ENCODE measurements at places on chromosomes 7 and 10. TPM values are rescaled to one million over a fixed set of nuclear protein-coding genes. Genes with fewer than 3 reads are reported as not detected.

DNA sequence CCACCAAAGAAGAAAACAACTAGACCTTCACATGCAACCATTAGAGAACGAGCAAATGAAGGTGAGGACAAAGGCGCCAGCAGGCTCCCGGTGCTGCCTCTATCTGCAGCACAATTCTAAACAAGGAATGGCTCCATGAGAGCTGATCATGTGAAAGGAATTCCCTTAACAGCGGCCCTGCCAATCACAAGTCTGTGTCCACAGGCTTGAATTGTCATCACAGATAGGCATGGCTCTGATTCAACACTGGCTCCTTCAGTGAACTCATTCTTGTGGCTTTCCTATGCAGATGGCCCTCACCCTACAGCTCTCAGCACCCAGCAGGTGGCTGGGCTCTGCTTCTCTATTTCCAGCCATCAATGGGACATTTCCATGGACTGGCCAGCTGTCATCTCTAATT, 36.2 kb downstream of the LAMB1 start:
- DNase-seq: peak; percentile 76

- no peak for DNase-seq
Measured at GRCh38 chr10:1923998-1924397, 186.7 kb upstream of the ADARB2 start.

DNA sequence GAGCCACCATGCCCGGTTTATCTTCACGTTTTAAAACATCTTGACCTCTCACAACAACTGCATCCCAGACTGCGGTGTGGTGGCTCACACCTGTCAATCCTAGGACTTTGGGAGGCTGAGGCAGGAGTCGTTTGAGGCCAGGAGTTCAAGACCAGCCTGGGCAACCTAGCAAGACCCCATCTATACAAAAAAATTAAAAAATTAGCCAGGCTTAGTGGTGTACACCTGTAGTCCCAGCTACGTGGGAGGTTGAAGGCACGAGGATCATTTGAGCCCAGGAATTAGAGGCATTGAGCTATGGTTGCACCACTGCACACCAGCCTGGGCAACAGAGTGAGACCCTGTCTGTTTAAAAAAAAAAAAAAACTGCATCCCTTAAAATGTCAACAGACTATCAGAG, 20.2 kb downstream of the TNRC18 start:
- no peak for DNase-seq

DNA sequence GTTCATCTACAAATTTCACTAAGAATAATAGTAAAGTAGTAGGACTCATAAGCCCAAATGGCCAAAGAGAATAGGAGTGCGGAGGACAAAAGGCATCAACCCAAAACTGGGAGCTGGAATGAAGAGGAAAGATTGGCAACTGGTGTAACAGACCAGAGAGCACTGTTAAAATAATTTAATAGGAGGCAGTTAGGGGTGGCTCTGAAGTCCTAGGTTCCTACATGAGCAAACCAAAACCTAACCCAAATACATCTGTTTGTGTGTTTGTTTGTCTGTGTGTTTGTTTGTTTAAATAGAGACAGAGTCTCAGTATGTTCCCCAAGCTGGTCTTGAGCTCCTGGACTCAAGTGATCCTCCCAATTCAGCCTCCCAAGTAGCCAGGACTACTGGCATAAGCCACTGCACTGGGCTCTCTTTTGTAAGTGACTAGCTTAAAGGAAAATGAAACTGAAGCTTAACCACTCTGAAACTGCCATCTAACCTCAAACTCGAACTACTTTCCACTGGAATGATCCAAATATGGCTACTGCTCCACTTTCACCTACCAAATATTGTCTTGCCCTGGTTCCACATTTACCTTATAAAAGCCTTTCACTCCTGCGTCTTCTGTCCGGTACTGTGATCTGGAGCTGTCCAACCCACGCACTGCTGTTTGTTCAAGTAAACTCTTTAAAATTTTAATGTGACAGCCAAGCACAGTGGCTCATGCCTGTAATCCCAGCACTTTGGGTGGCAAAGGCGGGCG, 94.9 kb downstream of the AKR1D1 start:
- DNase-seq: no peak

CHRM2 gene
- under 0.01 TPM for total RNA-seq

- peak; percentile 89 for DNase-seq
Measured at GRCh38 chr10:114650266-114650665, 7.8 kb downstream of the ABLIM1 start.

GRB10 gene
- 48.8 TPM for total RNA-seq

All from renal cortical epithelial cell (primary cell).